Fibroblast of skin of right quadriceps (primary cell): ENCODE measurements at places on chromosomes 2 and 18.

- DNase-seq: no peak
Measured at GRCh38 chr2:85763831-85764230, 10.0 kb downstream of the ATOH8 start.

- DNase-seq: peak; percentile 74
Measured at GRCh38 chr2:73823916-73824523, 4.7 kb upstream of the STAMBP start.

DNA sequence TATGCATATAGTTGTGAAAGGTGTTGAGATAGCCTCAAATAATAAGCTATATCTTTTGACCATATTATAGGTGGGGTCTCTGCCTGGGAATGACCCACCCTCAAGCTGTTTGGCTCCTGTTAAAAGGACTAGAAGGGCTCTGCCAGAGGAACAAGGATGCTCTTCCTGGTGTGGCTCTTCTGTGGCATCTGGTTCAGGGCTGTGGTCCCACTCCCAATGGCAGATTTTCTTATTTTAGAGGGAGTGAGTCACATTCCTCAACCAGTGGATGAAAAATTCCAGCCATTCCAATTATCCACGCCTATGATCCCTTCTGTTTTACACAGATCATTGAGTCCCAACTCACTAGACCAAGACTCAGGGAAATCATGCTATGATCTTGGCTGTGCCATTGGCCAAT, 119.9 kb downstream of the PARD3B start:
- peak; percentile 81 for DNase-seq

DNA sequence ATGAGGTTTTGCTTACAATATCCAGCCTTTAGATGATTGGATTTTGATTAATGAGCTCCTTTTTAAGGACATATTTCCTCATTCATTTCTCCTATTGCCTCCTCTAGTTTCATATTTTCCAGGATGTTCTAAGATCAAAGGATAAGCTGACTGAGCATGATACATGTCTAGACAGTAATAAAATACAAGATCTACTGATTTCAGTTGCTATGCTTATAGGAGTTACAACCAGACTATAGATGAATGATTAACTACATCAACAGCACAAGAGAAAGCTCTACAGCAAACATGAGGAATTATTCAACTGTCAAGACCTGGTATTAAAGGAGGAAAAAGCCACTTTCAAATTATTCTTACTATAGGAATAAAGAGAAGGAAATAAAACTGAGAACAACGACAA, 85.0 kb upstream of the LINC00305 start:
- DNase-seq: no peak

- DNase-seq: no peak
Measured at GRCh38 chr2:234136461-234136860, 86.0 kb downstream of the SPP2 start.

DNA sequence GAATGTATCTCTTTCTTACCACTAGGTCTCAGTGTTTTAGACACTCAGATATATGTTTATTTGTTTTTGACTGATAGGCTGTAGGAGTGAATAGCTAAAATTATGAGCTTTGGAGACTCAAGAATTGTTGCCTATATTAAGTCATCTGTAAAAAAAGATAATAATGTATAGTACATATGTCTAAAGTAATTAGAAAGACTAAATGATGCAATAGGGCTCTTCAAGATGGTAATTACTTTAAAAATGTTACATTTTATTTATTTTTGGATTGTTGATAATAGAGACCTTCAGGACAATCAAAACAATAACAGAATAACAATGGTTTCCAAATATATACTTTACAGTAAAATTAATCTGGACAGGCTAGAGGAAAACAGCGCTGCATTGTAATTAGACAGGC, 19.9 kb upstream of the SCN7A start:
- DNase-seq: no peak

GRCh38 chr2:127674241-127675209, 805 bp downstream of the LIMS2 start:
- DNase-seq: no peak

GRCh38 chr2:239951825-239952224, 73.3 kb downstream of the NDUFA10 start:
- DNase-seq: no peak

DNA sequence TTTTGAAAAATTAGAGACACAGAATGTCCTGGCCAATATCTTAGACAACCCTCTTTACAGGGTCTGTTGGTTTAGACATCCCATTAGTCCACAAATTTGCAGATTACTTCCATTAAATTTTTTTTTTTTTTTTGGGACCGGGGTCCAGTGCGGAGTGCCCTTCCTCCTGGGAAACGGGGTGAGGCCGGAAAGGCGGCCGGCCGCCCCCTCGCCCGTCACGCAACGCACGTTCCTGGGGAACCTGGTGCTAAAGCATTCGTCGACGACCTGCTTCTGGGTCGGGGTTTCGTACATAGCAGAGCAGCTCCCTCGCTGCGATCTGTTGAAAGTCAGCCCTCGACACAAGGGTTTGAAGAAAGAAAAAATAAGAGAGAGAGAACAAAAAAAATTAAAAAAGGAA, 21.5 kb upstream of the RBFA start:
- no peak for DNase-seq

GRCh38 chr18:78975699-78976335, 3.8 kb upstream of the SALL3 start:
- DNase-seq: no peak

DNA sequence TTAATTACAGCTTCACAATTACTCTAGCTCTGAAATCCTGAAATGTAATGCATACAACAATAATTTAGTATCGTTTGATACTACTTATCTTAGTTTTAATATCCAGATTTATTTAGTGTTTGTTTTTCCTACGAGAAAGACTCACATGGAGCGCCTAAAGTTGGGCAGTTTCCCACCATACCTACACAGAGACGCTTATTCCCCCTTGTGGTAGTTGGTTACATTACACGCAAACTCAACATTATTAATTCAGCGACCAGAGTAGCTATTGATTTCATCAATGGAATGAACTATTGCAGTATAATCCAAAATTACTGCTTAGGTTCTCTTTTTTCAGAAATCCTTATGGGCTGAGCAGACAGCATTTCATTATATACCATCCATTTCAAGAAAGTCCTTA, 164.0 kb upstream of the REG3G start:
- no peak for DNase-seq

DNA sequence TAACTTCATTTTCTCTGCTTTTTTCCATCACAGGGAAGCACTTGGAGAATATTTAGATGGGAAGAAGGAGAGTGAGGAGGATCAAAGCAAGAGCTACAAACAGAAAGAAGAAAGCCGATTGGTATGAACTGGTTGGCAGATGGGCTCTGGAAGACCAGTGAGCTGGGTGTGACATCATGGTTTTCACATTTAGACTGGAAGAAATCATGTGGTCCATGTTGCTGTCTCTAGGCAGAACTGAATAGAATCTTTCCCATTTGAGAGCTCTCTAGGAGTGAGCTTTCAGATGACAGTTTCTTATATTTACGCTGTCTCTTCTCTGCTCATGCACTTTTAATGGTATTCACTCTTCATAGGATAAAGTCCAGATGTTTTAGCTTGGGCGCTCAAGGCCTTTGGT, 12.6 kb downstream of the DRC1 start:
- no peak for DNase-seq

DNA sequence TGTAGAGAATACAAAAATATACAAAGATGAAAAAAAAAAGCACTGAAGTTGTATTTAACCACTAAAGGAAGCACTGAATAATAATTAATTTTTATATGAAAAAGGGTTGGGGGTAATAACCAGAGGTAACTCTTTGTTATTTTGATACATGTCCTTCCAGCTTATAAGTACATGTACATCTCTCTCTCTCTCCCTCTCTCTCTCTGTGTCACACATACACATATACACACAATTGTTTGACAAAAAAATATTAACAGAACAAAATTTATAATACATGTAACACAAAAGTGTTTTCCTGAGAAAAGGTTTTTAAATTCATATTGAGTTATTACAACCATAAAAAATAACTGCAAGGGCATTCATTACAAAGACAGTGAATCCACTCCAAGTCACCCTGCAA, 4.6 kb downstream of the WIPF1 start:
- no peak for DNase-seq

DNA sequence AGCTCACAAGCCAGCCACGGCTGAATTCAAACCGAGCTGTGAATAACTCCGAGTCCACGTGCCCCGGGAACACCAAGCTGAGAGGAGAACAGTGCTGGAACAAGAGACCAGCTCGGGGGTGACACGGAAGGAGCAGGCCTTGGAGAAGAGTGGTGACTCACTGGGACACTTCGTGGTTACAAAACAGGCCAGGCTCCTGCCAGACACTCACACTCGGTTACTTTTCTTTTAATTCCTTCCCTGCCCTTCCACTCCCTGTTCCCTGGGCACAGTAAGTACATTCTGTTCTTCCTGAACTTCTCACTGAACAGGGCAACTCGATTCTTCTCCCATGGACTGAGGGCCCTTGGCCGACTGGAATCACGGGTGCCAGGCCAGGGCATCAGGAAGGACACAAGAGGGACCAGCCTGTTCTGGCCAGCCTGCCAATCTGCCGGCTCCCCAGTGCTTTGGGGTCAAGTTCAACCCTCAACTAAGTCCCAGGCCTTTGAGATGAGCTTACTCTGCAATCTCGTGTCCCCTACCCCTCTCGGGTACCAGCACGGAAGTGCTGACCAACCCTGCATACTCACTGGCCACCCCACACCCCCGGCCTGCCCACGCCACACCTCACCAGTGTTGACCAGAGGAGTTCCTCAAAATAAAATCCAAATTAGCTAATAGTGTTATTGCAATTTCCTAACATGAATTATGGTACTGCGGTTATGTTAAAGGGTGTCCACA, 87.5 kb downstream of the TFCP2L1 start:
- peak; percentile 22 for DNase-seq

- no peak for DNase-seq
Measured at GRCh38 chr2:28365158-28365557, 27.5 kb upstream of the FOSL2 start.

DNA sequence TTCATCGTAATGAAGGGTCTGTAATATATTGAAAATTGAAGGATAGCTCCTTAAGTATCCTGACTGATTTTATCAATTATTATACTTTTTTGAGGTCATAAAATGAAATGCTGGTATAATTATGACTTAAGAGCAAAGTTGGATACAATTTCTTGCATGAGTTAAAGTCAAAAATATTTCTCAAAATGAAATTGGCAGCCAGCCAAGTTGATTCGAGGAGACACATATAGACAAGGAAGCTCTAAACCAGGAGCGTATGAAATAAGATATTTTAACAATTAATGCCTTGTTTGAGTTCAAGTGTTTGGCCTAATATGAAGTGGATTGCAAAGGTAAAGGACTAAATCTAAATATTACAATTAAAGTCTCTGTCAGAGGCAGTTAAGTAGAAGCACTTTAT, 260.4 kb upstream of the DSEL start:
- DNase-seq: peak; percentile 58

- no peak for DNase-seq
Measured at GRCh38 chr2:214393796-214394195, 17.1 kb upstream of the VWC2L start.

GRCh38 chr18:71045331-71046065, 756.7 kb downstream of the SOCS6 start:
- DNase-seq: no peak

DNA sequence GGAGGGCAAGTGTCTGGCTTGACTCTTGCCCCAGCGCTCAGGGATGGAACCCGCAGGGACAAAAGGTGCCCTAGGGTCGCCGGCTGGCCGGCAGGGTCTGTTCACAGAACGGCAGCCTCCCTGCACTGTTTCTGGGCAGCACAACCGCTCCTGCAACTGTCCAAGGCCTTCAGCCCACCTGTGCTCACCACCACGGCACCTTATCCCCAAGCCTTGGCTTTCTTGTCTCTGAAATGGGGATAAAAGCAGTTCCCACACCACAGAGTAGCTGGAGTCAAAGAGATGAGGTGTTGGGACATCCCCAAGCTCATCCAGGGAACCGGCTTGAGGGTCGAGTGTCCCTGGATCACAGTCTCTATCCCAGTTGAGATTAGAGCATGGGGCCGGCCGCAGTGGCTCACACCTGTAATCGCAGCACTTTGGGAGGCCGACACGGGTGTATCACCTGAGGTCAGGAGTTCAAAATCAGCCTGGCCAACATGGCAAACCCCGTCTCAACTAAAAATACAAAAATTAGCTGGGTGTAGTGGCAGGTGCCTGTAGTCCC, 4.7 kb downstream of the SNORC start:
- DNase-seq: no peak

- peak; percentile 55 for DNase-seq
Measured at GRCh38 chr2:127066942-127067341, 40.0 kb downstream of the BIN1 start.

GRCh38 chr2:85216927-85217326, 83.7 kb downstream of the TCF7L1 start:
- DNase-seq: no peak

- no peak for DNase-seq
Measured at GRCh38 chr2:20471148-20471547, 24.3 kb downstream of the RHOB start.

- no peak for DNase-seq
Measured at GRCh38 chr2:128817171-128817570, 498.5 kb upstream of the HS6ST1 start.

GRCh38 chr2:180289627-180290026, 282.5 kb upstream of the CWC22 start:
- no peak for DNase-seq

GRCh38 chr2:10378189-10378588, 69.9 kb downstream of the ODC1 start:
- no peak for DNase-seq

GRCh38 chr2:2846332-2847208, 515.5 kb upstream of the MYT1L start:
- DNase-seq: no peak

- DNase-seq: no peak
Measured at GRCh38 chr2:1841461-1841860, 97.1 kb upstream of the PXDN start.

- peak; percentile 65 for DNase-seq
Measured at GRCh38 chr18:54737986-54738385, 90.3 kb upstream of the RAB27B start.

- no peak for DNase-seq
Measured at GRCh38 chr2:134366359-134366758, 112.5 kb downstream of the MGAT5 start.

DNA sequence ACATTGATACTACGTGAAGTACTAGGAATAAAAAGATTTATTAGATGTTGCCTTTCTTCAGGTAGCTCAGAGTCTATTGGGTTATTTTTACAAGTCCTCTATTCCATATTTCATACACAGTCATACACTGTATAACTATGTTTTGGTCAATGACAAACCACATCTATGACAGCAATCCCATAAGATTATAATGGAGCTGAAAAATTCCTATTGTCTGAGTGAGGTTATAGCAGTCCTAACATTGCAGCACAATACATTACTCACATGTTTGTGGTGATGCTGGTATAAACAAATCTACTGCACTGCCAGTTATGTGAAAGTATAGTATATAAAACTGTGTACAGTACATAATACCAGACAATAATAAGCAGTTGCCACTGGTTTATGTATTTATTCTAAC, 595.1 kb downstream of the MBD2 start:
- DNase-seq: peak; percentile 16

DNA sequence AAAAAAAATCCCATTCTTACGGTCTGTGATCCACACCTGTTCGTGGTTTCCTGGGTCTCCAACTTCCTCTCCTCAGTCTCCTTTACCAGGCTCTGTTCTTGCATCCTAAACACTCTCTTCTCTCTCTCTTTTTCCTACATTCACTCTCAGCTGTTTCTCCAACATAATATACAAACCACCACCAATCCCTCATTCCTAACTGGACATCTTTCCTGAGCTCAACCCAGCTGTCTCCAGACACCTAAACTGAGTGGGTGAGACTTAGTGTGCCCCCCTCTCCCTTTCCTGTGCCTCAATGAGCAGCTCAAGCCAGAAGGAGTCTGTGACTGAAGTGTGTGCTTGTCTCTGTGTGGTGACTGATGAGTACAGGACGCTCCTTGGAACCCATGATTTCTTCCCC, 59.4 kb downstream of the LIPG start:
- DNase-seq: no peak

GRCh38 chr2:189566046-189566445, 14.5 kb downstream of the SLC40A1 start:
- no peak for DNase-seq
